Mesangial cell (primary cell): ENCODE measurements at places on chromosomes 3 and 15. TPM values are rescaled to one million over a fixed set of nuclear protein-coding genes. Genes with fewer than 3 reads are reported as not detected.

The EAF1 gene
- 25.9 and 32.2 TPM in 2 replicates for total RNA-seq

The BOC gene
- 2.6 and 7.6 TPM in 2 replicates for total RNA-seq

The CHST2 gene
- 11.1 and 24.3 TPM in 2 replicates for total RNA-seq

The LRRC31 gene
- not detected in 2 replicates for total RNA-seq

The SLITRK3 gene
- total RNA-seq: not detected in 2 replicates

The NUP210 gene
- total RNA-seq: 27.4 and 31.4 TPM in 2 replicates

The LMCD1 gene
- 61.4 and 101 TPM in 2 replicates for total RNA-seq

The SPSB4 gene
- total RNA-seq: 0.13 and 0.49 TPM in 2 replicates

The SOX14 gene
- not detected in 2 replicates for total RNA-seq

The CCR3 gene
- total RNA-seq: not detected in 2 replicates

The GOLGA8Q gene
- total RNA-seq: not detected in 2 replicates

The LMAN1L gene
- not detected in 2 replicates for total RNA-seq

The ITIH1 gene
- not detected in 2 replicates for total RNA-seq

The CACNA1D gene
- 0.49 and 8.0 TPM in 2 replicates for total RNA-seq

The CCR2 gene
- total RNA-seq: not detected in 2 replicates

The CAMK2N2 gene
- total RNA-seq: 0.16 and 0.38 TPM in 2 replicates

The IL17RE gene
- total RNA-seq: 1.1 and 4.6 TPM in 2 replicates

The TTLL13 gene
- total RNA-seq: under 0.01 TPM in 1 of 2 replicates, not detected in the other

The GOLGA8T gene
- not detected in 2 replicates for total RNA-seq

The P2RY13 gene
- total RNA-seq: not detected in 2 replicates

The ALG1L2 gene
- not detected in 2 replicates for total RNA-seq

The CSPG4 gene
- 14.2 and 22.8 TPM in 2 replicates for total RNA-seq

The WWTR1 gene
- total RNA-seq: 145 and 147 TPM in 2 replicates

The TSC22D2 gene
- total RNA-seq: 13.5 and 17.4 TPM in 2 replicates

The ECE2 gene
- not detected in 2 replicates for total RNA-seq

The IL17RD gene
- 12.9 and 31.3 TPM in 2 replicates for total RNA-seq

The FETUB gene
- total RNA-seq: not detected in 2 replicates

The TSPAN3 gene
- total RNA-seq: 249 and 265 TPM in 2 replicates

The HRG gene
- total RNA-seq: not detected in 2 replicates

The HYAL1 gene
- total RNA-seq: 1.1 and 1.5 TPM in 2 replicates

The GUCA1C gene
- 1.3 TPM in 1 of 2 replicates, not detected in the other for total RNA-seq

The AGBL1 gene
- not detected in 2 replicates for total RNA-seq

The FAH gene
- 45.0 and 51.2 TPM in 2 replicates for total RNA-seq

The CADPS gene
- not detected in 2 replicates for total RNA-seq

The PXYLP1 gene
- 5.4 and 15.8 TPM in 2 replicates for total RNA-seq

The NME9 gene
- total RNA-seq: 1.1 TPM in 1 of 2 replicates, not detected in the other
